Activated CD4-positive, alpha-beta T cell treated with anti-CD3 and anti-CD28 coated beads, Interleukin-2, amount 50 U/mL, for 24 hours (primary cell): ENCODE measurements at places on chromosomes 12 and 14.

DNA sequence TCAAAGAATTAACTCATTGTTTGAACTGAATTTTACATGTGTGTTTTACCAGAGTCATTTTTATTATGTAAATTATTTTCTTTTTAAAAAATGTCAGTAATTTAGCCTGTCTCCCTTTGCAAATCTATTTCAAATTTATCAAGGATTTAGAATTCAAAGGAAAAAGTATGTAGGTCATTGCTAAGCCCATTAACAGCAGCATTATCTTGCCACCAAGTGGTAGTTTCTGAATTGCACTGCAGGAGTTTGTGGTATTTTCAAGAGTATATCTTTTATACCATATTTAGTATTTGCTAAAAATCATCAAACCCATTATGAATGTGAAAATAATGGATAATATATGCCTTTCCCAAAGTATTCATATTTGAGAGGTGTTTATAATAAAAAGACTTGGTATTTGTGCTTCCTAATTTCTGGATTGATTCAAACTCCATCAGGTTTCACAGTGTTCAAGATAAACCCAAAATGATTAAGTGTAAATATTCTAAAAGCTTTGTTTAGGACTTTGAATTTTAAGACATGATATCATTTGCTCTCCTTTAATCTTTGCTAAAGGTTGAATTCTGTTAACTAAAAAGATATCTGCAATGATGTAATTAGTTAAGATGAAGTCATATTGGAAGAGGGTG lies 711.4 kb downstream of the FSCB start:
- DNase-seq, result no peak

GRCh38 chr12:131094831-131095805 lies 141.4 kb downstream of the ADGRD1 start:
- no peak for DNase-seq

GRCh38 chr12:122052285-122052684 lies 26.3 kb upstream of the MLXIP start:
- no peak for DNase-seq

- no peak for DNase-seq
Measured at GRCh38 chr12:1457901-1458300, 136.5 kb downstream of the FBXL14 start.

GRCh38 chr12:62998454-62998853 lies 63.5 kb upstream of the PPM1H start:
- DNase-seq, result no peak

- no peak for DNase-seq
Measured at GRCh38 chr14:56133547-56133946, 15.3 kb downstream of the PELI2 start.

GRCh38 chr12:1041478-1041877 lies 50.5 kb downstream of the ERC1 start:
- DNase-seq, result no peak

DNA sequence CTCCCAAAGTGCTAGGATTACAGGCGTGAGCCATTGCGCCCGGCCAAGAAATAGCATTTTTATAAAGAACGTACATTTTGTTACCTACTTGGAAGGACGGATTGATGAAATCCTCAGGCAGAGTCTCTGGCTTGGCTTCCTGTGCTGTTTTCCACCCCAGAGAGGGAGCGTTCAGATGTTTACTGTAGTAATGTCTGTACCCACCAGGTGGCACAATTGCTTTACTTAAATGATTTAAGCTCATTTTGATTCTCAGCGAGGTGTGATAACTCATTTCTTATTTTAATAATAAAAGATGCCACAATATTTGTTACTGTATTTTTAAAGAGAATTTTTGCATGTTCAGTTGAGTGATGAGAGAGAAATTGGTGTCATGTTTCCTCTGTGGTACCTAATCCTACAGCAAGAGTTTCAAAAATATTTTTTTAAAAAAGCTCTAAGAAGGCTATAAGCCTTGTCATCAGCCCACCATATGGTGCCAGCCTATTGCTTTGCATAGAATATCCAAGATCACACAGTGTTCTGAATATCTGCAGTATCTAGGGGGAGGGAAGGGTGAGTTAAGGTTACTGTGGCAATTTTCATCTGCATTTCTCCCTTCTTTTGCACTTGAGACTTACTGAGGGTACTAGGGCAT lies 82.6 kb upstream of the TRAF3 start:
- DNase-seq, result no peak

DNA sequence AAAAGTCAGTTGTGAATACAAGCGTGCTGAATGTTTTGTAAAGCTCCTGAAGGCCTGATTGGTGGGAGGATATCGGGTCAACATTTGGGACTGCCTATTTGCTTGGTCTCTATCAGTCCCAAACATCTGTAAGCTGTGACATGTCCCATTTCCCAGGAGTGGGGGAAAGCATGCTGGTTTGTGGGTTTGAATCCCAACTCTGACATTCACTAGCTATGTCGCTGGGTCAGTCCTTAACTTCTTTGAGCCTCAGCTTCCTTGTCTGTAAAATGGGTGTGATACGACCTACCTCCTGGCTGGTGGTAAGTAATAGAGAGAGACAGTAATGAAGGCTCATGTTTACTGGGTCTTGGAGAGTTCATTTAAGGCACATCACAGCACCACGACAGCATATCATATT lies 136.7 kb downstream of the CHST11 start:
- DNase-seq, result no peak

GRCh38 chr12:11015775-11016430 lies 6.5 kb downstream of the TAS2R19 start:
- no peak for DNase-seq

DNA sequence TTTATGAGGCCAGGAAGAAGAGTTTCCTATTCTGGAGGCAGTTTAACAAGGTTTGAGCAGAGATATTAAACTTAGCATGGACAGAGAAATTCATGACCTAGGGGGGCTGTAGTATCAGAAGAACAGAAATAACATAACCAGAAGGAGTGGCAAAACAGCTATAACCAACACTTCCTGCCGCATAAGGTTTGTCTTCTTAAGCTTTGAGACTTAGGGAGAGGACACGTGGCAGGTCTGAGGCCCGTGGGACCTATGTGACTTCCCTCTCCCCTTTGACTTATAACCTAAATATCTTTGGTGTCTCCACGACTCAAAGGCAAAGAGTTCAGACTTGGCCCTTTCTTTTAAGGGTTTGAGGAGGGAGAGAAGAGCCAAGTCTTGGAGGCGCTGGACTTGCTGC lies 119.1 kb upstream of the PZP start:
- DNase-seq, result no peak

GRCh38 chr14:92964124-92965109 lies 41.5 kb downstream of the CHGA start:
- DNase-seq, result no peak

- DNase-seq, result no peak
Measured at GRCh38 chr14:103539056-103539825, 10.2 kb downstream of the TRMT61A start.

DNA sequence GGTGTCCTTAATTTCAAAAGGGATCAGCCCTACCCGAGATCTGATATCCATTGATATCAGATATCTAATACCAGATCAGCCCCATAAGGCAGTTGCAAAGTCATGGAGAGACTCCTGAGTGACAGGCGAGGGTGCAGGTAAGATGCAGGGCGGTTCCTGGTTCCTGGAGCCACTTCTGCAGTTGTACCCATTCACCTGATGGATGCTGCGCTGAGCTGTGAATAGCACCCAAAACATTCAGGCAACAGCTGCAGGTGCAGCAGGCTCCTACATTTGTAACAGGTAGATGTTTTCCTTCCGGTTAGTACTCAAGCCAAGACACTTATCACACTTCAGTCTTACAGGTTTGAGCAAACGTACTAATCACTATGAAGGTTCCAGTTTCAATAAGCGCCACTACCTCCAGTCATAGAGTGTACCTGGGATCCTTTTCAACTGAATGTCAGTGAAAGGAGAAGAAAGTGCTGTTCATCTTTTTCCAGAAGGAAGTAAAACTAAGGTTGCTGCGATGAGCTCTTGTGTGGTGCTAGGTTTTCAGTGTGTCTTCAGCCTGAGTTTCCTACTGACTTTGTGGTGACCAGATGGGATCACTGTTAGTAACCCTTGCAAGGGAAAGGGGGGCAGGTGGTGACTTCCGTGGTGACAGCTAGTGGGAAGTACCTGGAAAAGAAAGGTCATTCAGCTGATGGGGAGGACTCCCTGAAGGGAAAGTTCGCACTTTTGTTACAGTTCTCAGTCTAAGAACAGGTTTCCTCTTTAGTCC lies 1.9 kb downstream of the ATP6V0A2 start:
- DNase-seq, result no peak

DNA sequence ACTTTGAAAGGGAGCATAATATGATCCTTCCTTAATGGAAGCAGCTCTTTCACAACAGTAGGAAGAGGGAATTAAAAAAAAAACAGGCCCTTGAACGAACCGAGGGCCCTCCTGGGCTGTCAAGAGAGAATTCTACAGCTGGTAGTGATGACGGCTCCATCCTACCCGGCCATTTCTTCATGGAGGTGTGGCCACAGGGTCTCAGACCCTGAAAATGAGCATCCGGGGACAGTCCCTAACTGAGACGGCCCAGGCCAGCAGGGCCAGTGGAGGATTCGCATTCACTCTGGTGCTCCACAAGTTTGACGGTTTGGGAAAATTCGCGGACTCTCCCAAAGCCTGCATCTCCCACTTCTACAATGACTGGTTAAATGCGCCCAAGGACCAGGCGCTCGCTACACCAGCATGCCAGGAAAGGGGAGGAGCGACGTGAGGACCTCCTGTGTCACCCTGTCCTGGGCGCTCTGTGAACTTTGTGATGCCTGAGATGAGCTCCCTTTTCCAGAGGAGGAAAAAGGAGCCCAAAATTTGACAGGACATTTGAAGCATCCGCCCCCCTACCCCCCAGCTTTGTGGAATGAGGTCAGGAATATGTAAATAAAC lies 66.8 kb downstream of the BCL11B start:
- DNase-seq, result no peak

DNA sequence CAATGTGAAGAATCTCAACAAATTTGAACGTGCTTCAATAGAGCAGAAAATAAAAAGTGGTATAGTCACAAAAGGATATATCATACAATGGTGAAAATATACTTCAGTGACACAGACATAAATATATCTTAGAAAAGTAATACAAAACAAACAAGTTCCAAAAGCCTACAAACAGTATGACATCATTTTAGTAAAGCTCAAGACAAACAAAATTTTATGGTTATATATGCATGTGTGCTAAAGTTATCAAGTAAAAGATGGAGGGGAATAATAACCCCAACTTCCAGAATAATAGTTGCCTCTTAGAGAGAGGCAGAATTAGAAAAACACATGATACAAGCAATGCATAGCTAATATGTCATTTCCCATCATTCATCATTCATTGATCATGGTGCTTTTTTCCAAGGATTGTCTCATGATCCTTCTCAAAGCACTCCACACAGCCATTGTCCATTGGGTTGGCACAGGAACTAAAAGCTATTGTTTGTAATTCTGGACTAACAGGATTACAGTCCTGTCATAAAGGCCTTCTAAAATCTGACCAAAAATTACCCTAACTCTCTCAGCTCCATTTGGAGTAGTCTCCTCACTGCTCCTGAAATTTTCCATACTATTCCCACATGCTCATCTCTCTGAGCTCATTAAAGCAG lies 59.5 kb downstream of the IFNG-AS1 start:
- DNase-seq, result no peak

- DNase-seq, result no peak
Measured at GRCh38 chr14:102323102-102323501, 3.6 kb downstream of the ZNF839 start.
